H4 (cell line): ENCODE measurements at places on chromosomes 4 and X. TPM values are rescaled to one million over a fixed set of nuclear protein-coding genes. Genes with fewer than 3 reads are reported as not detected.

- no peak for DNase-seq
Measured at GRCh38 chr4:52701207-52701606, 42.1 kb upstream of the USP46 start.

Gene PRR32
- total RNA-seq, result not detected in 2 replicates

- DNase-seq, result no peak
Measured at GRCh38 chrX:148363471-148364235, 136.8 kb upstream of the AFF2 start.

GRCh38 chr4:42302348-42302747, 94.9 kb upstream of the SHISA3 start:
- DNase-seq, result peak; percentile 74

Gene IGFBP7
- total RNA-seq, result 45.1 and 45.5 TPM in 2 replicates

DNA sequence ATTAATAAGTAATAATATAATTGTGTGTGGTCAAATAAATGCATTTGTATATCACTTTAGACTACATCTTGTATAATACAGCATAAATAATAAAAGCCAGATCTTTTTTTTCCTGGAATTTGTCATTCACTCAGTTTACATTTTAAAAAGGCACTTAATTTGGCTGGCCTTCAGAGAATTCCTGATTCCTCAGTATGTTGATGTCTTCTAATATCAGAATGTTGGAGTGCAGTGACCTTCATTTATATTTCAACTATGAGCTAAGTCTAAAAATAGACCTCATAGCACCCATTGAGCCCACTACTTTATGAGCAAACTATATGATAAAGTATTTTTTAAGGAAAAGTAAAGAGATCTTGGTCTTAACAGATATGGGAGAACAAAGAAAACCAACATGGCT, 27.8 kb downstream of the ZNF330 start:
- DNase-seq, result no peak

DNA sequence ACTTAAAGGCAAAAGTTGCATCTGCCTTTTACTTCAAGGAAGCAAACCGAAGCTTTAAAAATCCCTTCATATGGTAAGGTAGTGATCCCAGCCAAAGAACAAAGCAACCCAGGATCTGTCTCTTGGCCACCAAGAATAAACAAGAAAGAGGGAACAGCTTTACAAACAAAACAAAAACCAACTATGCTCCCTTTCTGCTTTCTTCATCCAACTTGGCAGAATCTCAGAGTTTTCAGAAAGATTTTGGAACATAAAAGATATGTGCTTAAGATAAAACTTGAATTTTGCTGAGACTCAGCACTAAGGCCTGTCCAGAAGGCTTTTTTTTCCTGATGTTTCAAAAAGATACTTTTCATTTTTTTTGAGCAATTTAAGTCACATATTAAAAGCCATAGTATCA, 94.0 kb downstream of the COL4A6 start:
- DNase-seq, result no peak

DNA sequence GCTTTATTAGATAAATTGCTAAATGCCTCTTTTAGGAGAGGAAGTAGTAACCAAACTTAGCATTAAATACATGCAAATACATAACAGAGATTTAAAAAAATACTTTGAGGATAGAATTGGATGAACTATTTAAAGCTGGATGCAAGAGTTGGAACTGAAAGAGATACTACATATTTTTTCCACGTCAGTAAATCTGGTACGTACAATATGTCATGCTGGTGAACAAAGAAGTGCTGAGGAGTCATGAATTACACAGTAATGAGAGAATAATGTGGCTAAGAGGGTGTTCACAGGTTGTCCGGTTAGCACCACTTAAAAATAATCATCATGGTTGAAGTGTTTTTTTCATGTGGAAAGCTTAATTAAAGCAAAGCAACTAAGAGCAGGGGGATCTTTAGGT, 184.1 kb upstream of the FRMPD4 start:
- no peak for DNase-seq

GRCh38 chr4:13162886-13163285, 321.3 kb downstream of the RAB28 start:
- peak; percentile 14 for DNase-seq

Gene TAB3
- total RNA-seq, result 10.8 and 11.0 TPM in 2 replicates

Gene TSPAN7
- 8.8 and 14.6 TPM in 2 replicates for total RNA-seq

- DNase-seq, result no peak
Measured at GRCh38 chr4:8438743-8439142, 1.8 kb downstream of the ACOX3 start.

GRCh38 chrX:153440556-153441135, 5.2 kb downstream of the TREX2 start:
- DNase-seq, result no peak

DNA sequence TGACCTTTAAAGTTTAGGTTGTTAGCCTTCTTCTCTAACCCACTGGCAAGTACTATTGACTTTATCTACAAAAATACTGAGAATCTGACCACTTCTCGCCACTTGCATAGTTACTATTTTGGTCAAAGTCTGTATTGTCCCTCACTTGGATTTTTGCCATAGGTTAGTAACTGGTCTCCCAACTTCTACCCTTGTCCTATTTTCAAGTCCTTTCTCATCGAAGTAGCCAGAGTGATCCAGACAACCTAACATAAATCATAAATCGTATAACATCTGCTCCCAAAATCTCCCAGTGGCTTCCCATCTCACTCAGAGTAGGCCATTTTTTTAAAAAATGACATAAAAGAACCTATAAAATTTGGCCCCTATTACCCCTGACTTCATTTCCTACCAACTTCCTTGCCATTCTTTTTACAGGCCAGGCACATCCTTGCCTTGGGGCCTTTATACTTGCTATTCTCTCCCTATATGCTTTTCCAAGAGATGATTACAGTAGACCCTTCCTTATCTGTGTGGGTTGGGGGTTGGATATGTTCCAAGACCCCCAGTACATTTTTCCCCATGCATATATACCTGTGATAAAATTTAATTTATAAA, 29.0 kb downstream of the WDFY3 start:
- no peak for DNase-seq

GRCh38 chr4:83285055-83285407, 433 bp upstream of the COQ2 start:
- peak; percentile 61 for DNase-seq
